Aorta (tissue), 5 donors: ENCODE measurements at places on chromosomes 16 and 17. TPM values are rescaled to one million over a fixed set of nuclear protein-coding genes. Genes with fewer than 3 reads are reported as not detected.

Gene ITGAD
- total RNA-seq = 0.54 TPM

Gene IL17C
- total RNA-seq = not detected

Gene BLTP2
- total RNA-seq = 135 TPM

Gene TMEM100
- total RNA-seq = 6.7 TPM

DNA sequence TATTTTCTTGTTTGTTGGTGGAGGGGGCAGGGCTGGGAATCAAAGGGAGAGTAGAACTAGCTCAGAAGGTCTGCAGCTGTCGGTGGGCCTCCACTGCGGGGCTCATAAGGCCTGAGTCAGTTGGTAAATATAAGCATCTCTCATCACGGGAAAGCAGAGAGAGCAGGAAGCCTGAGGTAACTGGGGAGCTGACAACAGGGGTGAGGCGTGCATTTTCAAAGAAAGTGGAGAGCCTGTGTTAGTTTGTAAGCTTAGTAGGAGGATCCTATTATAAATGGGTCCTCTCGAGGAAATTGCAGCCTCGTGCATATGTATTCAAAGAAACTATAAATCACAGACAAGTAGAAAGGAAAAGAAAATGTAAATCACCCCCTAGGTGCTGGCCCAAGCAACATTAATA, 221.0 kb upstream of the CDH13 start:
- no peaks in the 10 kb centered on the region for H3K27me3 ChIP-seq
- H3K4me1 ChIP-seq = no peaks in the 10 kb centered on the region
- no peak for DNase-seq
- no peak overlapping the region for H3K27ac ChIP-seq
- H3K36me3 ChIP-seq = no peaks in the 10 kb centered on the region

DNA sequence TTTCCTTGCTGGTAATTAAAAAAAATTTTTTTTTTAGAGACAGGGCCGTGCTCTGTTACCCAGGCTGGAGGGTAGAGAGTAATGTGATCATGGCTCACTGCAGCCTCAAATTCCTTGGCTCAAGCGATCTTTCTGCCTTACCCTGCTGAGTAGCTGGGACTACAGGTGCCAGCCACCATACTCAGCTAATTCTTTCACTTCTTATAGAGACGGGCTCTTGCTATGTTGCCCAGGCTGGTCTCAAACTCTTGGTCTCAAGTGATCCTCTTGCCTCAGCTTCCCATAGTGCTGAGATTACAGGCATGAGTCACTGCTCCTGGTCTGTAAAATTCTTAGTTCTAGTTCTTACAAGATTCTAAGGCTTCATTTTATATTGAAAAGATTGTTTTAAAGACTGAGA, 11.1 kb downstream of the SMIM36 start:
- no peaks in the 10 kb centered on the region for H3K27me3 ChIP-seq
- no peak for DNase-seq
- no peaks in the 10 kb centered on the region for H3K36me3 ChIP-seq
- no peak overlapping the region for H3K27ac ChIP-seq

DNA sequence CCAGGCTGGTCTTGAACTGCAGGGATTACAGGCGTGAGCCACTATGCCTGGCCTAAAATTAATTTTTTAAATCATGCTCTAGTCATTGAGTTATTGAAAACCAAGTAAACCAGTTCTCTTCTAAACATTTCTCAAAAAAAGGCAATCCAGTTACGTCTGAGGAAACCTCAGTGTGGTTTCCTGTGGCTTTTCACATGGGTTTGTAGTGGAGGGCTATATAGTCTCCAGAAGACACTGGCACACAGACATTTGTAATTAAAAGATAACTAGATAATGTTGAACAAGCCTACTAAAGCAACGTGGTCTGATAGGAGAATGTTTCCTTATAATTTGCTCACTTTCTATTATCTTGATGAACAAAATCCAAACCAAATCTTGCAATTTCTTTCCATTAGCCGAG, 5.2 kb upstream of the TOB1 start:
- H3K4me3 ChIP-seq = no peak overlapping the region
- no peaks in the 10 kb centered on the region for H3K4me1 ChIP-seq
- no peak overlapping the region for H3K27ac ChIP-seq
- no peaks in the 10 kb centered on the region for H3K36me3 ChIP-seq
- DNase-seq = no peak
- H3K27me3 ChIP-seq = no peaks in the 10 kb centered on the region

DNA sequence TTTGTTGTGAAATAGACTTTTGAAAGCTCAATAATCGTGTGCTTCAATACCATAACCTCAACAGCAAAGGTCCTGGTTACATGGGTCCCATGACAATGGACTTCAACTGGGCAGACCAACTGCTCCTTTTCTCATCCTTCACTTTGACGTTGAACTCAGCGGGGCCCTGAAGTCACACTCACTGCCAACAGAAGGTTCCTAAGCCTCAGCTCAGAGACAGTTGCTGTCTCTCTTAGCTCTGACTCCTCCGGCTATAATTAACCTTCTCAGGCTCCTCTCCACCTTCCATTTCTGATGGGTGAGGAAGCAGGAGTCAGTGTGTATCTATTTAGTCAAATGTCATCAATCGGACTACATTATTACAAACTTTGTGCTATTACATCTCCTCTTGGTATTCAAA, 23.8 kb downstream of the MPP3 start:
- H3K27me3 ChIP-seq = no peaks in the 10 kb centered on the region
- DNase-seq = no peak
- no peak overlapping the region for H3K4me3 ChIP-seq
- H3K36me3 ChIP-seq = peaks cover 5% of the 10 kb centered on the region

- H3K36me3 ChIP-seq = no peaks in the 10 kb centered on the region
- no peak for DNase-seq
- no peaks in the 10 kb centered on the region for H3K4me1 ChIP-seq
- peaks cover 3% of the 10 kb centered on the region for H3K27me3 ChIP-seq
- no peak overlapping the region for H3K27ac ChIP-seq
These were observed 4.9 kb downstream of the CDK10 start for GRCh38 chr16:89691231-89691985.

DNA sequence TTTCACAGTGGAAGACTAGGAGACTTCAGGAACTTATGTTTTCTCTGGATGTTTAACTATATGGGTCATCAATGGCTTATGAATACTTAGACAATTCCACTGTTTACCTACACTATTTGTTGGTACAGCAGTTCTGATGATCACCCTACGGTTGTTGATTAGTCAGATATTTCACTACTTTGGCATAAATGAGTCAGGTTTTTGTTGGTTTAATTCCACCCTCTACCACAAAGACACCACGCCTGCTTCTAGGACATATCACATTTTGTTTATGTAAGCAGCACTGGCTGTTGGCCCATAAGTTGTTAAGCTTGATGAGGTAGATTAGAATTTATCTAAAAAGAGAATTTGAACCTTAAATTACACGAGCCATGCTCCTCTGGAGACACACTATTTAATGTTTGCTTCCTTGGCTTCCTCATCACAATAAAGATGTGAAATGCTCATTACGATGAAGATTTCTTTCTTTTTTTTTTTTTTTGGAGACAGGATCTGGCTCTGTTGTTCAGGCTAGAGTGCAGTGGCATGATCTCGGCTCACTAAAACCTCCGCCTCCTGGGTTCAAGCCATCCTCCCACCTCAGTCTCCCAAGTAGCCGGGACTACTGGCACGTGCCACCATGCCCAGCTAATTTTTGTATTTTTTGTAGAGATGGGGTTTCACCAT, 4.3 kb downstream of the GDE1 start:
- H3K36me3 ChIP-seq = no peaks in the 10 kb centered on the region
- no peaks in the 10 kb centered on the region for H3K4me1 ChIP-seq
- no peak for DNase-seq
- H3K4me3 ChIP-seq = no peak overlapping the region
- H3K27me3 ChIP-seq = no peaks in the 10 kb centered on the region
- no peak overlapping the region for H3K27ac ChIP-seq

- H3K4me1 ChIP-seq = no peaks in the 10 kb centered on the region
- no peak overlapping the region for H3K27ac ChIP-seq
- H3K36me3 ChIP-seq = no peaks in the 10 kb centered on the region
- DNase-seq = no peak
- H3K27me3 ChIP-seq = no peaks in the 10 kb centered on the region
These were observed 23.2 kb upstream of the MEAK7 start for GRCh38 chr16:84527532-84528269.

- H3K27me3 ChIP-seq = no peaks in the 10 kb centered on the region
- H3K36me3 ChIP-seq = no peaks in the 10 kb centered on the region
- peak; percentile 59 for DNase-seq
- H3K4me1 ChIP-seq = no peaks in the 10 kb centered on the region
These were observed 31.3 kb downstream of the KDM8 start for GRCh38 chr16:27234603-27235002.

GRCh38 chr17:5464717-5465507, 3.9 kb downstream of the DHX33 start:
- no peaks in the 10 kb centered on the region for H3K4me1 ChIP-seq
- no peak overlapping the region for H3K4me3 ChIP-seq
- no peaks in the 10 kb centered on the region for H3K27me3 ChIP-seq
- H3K27ac ChIP-seq = no peak overlapping the region
- DNase-seq = no peak

DNA sequence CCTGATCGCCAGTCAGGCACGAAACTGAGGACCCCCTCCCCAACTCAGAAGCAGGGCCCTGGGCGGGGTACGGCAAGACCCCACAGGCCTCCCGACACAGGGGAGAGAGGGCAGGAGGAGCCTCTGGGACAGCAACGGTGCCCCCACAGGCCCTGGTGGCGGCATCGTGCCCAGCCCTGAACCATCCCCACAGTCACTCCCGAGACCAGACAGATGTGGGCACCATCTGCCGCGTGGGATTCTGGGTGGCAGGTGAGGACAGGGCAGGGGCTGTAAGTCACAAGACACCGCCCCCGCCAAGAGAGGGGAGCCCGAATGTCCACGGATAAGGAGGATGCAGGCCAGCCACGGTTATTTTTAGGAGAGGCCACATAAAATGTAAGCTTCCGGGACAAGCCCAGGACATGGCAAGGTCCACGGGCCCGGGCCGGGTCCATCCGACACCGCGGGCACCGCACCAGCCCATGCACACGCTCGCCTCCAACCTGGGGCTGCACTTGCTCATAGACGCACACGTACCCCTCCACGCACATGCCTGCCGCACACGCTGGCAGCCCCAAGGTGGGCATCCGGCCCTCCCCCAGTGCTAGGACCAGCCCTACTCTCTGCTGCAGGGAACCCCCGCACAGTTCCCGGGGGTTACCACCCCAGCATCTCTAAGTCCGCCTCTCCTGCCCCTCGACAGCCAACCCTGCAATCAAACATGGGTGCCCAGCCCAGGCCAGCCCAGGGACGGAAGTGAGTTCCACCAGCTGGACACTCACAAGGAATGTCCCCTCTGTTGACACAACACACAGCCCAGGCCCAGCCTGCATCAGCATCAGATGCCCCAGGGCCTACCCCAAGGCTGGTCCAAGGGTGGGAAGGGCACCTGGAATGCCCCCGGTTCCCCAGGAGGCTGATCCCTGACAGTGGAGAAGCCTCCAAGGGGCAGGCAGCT, 8.2 kb upstream of the PVALEF start:
- H3K27me3 ChIP-seq = no peaks in the 10 kb centered on the region
- no peak overlapping the region for H3K4me3 ChIP-seq
- no peak overlapping the region for H3K27ac ChIP-seq
- no peak for DNase-seq
- H3K4me1 ChIP-seq = no peaks in the 10 kb centered on the region
